ENCODE measurements at places on chromosomes 1 and 21.

DNA sequence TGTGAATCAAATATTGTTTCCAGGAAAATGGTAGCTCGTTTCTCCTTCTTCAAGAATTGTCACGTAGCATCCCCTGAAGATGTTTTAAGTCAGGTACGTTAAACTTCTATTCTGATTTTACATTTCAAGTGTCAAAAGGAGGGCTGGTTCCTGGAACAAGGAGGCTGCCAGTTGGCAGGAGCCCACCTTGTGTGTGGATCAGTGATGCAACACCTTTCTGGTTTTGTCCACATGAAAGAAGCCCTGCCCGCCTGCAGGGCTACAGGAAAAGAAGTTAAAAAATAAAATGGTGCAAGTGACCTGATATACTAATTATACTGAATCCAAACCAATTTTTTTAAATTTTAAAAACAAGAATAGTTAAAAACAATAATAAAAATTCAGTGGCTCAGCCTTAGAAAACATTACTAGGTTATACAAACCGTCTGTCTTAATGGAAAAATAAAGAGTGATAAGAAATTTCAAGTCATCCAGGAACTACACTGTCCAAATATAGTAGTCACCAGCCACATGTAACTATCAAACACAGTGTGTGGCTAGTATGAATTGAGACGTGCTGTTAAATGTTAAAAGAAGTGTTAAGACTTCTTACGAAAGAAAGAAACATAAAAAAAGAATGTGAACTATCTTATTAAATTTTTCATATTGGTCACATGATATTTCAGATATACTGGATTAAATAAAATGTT is 123.1 kb downstream of the APP start:
- DNase-seq: no peak

DNA sequence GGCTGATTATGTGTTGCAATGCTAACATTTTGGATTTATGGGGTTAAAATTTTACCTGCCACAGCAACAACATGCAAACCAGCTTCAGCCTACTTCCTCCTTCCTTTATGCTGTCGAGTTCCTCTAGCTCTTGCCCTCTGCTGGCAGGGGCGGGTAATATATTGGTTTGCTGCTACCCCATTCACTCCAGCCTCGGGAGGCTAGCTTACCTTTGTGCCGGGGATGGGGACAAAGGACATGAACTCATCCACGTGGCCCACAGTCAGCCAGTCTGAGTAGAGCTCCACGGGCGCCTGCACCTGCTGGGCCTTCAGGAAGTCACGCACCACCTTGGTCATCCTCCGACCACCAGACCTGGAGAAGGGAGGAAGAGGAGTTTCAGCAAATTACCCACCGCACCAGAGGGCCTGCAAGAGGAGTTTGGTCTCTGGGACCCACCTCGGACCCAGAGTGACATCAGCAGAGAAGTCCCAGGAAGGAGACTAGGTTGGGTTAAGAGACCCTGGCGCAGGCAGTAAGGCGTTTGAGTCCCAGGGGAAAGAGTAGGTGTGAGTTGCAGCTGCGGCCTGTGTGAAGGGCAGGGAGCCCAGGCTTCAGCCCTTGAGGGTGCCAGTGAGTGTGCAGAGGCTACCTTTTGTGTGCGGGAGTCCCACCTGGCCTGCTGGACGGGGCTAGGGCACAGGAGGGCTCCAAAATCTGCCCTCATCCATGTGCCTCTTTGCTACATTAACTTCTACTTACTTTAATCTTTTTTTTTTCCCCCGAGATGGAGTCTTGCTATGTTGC is 21.8 kb upstream of the SDHB start:
- peak; percentile 52 for DNase-seq

- no peak for DNase-seq
These were observed 63.9 kb downstream of the CSMD2 start for GRCh38 chr1:34101151-34101550.

- DNase-seq: no peak
These were observed 154.8 kb downstream of the SLC45A1 start for GRCh38 chr1:8472668-8473067.
